ENCODE measurements at places on chromosomes 16 and 17. TPM values are rescaled to one million over a fixed set of nuclear protein-coding genes. Genes with fewer than 3 reads are reported as not detected.

Gene MYL4
- polyA plus RNA-seq = not detected

Gene CHTF8
- polyA plus RNA-seq = 181 TPM

Gene TPPP3
- polyA plus RNA-seq = not detected

Gene CACNG3
- polyA plus RNA-seq = not detected

DNA sequence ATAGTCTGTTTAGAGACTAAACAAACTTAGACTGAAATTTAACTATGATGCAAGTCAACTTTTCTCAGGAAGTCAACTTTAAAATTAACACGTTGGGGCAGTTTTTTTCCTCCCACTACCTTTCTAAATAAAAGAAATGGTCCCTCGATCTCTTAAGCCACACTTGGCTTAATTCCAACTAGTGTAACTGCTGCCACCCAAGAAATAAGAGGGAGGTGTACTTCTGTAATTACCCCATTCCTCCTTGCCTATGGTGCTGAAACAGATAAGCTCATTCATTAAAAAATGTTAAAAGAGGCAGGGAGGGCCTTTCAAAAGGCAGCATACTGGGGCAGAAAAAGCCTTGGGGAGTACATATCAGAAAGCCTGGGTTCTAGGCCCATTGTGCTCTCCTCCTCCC is 59.8 kb downstream of the NCOR1 start:
- DNase-seq = no peak

- DNase-seq = no peak
Measured at GRCh38 chr17:58398574-58399266, 18.6 kb downstream of the RNF43 start.

- DNase-seq = no peak
Measured at GRCh38 chr17:80449930-80450576, 26.4 kb downstream of the NPTX1 start.

GRCh38 chr17:69547947-69548346 is 133.4 kb downstream of the MAP2K6 start:
- DNase-seq = no peak

Gene QRICH2
- 0.22 TPM for polyA plus RNA-seq

DNA sequence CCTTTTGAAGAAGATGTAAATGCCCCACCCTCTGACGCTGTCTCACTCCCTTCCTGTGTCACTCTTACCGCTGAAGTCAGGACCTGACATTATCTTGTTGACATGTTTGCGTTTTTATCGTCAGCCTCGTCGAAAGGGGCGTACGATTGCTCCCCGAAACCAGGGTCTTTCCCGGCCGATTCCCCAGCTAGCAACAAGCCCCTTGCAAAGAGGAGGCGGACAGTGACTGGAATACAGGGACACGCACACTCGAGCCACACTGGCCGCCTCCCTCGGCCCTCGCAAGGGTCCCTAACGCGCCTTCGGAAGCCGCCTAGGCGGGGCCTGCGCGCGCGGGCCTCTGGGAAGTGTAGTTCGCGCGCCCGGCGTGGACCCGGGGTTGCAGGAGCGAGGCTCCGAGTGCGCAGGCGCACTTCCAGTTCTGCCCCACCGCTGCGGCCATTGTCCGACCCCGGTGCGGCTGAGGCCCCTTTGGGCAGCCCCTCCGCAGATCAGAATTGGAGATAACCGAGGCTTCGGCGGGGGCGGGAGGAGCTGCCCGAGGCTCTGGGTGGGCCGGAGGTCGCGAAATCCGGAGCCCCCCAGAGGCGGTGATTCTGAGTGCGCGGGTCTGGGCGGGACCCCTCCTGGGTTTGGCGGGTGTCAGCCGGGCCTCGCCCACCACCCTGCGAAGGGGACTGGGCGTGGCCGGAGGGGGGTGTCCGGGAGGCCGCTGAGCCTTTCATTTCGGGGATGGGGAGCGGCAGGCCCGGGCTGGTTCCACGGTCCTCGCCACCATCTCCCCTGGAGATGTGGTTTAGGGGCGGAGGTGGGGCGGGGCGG is at the start of gene ZFP90:
TSS of gene ZFP90 (plus strand) at position 412 of the 822 bp plus-strand sequence. CDS start 502 bp downstream, outside the sequence.
- DNase-seq = peak; percentile 78

GRCh38 chr16:58563775-58564174 is 48.5 kb downstream of the SETD6 start:
- DNase-seq = no peak

DNA sequence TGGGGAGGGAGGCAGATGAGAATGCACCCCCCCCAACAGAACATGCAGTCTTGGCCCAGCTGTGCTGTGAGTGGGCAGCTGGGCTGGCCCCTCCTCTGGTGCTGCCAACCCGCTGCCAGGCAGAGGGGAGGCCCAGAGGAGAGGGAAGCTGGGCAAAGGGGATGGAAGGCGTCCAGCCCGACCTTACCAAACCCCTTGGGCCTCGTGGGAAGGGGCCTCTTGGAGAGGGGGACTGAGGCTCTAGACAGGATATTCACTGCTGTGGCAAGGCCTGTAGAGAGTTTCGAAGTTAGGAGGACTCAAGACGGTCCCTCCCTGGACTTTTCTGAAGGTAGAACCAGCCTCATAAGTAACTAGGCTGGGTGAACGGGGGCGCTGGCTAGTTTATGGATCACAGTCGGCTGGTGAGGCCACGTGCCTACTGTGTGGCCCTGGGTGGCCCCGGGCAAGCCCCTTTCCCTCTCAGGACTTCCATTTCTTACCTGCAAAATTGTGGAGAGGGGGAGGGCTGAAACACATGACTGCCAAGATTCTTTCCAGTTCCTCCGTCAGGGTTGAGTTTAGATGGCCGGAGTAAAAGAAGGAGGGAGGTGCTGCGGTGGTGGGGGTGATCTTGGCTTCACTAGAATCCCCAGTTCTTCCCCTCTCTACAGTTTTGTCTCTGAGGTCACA is 857 bp upstream of the STAT5A start:
- peak; percentile 31 for DNase-seq

Gene LDHD
- 0.10 TPM for polyA plus RNA-seq

DNA sequence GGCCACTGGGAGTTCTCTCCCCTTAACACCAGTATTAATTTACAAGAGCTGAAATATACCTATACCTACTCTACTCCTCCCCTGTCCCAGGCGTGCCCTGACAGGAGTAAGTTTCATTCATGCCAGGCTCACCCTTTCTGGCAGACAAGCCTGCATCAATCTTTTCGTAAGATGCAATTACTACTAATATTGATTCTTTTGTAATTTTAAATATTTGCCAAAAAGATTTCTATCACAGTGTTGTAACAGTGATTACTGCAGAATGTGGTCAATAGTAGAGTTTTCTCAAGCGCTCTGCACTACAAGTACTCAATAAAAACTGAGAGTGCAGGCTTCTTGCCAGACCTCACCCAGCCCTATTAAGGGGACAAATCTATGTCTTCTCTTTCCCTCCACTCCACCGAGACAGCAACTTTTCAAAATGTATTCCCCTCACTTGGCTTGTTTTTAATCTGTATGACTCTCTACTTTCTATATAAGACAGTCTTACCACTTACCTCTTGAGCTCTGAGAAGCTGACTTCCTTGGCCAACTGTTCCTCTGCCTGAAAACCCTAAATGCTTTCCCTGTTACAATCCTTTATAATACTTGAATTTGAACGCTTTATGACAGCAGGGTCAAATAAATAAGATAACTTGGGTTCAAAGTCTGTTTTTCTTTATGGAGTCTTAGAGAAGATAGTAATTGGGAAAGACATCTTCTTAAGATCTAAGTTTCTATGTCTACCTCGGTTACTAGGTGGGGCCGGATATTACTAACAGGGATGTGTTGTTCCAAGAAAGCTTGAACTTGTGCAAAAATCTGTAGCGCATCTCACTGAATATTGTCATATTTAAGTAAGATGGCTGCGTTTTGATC is at the start of gene TMIGD1:
TSS of gene TMIGD1 (minus strand) at position 555 of the 858 bp plus-strand sequence. CDS start 1,924 bp downstream, outside the sequence.
- no peak for DNase-seq

DNA sequence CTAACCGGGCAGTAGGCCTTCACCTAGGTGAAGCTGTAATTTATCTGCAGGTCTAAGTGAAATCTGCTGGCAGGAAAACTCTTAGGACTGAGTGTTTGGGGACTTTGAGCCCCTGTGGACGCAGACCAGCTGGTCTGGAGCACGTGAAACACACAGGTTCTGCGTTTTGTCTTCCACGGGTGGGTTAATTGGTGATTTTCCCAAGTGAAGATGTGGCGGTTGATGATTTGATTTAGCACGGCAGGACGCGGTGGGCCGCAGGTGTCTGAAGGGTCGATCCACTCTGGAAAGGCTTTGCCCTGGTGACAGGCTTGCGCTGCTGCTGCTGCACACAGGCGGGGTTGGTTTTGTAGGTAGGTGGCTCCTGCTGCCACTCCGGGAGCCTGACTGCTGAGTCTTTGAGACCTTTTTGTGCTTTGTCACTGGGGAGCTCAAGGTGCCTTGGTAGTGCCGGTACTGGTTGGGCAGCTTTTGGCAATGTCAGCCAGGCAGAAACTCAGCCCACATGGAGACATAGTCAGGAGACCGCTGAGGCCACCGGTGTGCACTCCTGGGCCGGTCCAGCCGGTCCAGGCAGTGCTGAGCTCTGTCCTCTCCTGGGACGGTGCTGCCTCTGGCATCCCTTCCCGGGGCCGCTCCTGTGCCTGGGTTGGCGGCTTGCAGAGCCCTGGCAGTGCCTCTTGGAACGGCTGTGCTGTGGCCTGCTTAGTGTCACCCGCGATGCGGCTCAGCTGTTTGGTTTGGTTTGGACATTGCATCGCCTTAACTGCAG is 2.3 kb downstream of the BAIAP2 start:
- no peak for DNase-seq

- no peak for DNase-seq
Measured at GRCh38 chr16:24819462-24820040, 26.2 kb upstream of the SLC5A11 start.

DNA sequence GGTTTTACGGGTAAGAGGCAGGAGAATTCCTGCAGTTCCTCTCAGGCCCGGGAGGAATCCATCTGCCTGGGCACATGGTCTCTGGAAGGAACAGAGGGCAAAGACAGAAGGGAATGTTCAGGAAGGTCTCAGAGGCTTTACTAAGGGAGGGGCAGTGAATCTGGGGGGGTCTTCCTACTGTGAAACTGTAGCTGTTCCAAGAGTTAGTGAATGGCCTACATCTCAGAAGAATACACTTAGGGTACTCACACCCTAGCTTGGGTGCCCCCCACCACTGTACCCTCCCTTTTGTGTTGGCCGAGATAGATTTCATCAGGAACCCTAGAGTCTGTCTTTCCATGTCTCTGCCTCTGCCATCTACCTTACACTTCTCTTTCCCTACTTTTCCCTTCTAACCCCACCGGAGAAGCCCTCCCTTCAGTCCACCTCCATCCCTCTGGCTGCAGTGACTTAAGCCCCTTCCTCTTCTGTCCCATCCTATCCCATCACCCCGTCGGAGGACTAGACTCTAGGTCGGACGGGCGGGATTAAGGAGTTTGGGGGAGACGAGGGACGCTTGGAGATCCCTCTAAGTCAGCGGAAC is 316 bp downstream of the DLG4 start:
- no peak for DNase-seq

DNA sequence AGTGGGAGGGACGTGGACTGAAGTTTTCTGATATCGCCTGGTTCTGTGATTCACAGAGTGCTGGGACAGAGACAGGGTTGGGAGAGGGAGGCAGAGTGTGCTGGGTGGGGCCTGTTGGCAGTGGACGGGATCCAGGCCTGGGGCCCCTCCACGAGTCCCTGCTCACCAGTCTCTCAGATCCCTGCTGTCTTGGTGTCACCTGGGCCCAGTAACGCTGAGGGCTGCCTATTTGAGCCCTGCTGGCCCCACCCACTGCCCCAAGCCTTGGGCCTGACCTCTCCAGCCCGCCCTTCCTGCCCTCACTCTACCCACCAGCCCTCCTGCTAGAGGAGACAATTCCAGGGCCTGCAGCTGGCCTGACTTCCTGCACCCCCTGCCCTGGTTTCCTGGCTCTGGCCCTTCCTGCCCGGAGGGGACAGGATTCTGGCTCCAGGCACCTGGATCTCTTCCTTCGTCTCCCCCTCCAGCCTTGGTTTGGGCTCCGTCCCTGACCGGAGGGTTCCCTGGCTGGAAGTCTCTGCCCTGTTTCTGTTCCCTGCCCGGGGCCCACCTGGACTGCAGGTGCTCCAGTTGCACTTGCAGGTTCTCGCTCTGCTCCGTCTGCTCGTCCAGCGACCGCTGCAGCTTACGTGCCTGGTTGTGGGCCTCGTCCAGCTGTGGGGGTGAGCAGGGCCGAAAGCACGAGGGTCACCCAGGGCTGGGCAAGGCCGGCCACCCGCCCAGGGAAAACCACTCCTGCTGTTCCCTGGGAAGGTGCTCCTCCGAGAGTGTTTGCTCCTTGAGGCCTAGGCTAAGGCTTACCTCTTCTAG is 21.4 kb downstream of the CCDC102A start:
- no peak for DNase-seq

DNA sequence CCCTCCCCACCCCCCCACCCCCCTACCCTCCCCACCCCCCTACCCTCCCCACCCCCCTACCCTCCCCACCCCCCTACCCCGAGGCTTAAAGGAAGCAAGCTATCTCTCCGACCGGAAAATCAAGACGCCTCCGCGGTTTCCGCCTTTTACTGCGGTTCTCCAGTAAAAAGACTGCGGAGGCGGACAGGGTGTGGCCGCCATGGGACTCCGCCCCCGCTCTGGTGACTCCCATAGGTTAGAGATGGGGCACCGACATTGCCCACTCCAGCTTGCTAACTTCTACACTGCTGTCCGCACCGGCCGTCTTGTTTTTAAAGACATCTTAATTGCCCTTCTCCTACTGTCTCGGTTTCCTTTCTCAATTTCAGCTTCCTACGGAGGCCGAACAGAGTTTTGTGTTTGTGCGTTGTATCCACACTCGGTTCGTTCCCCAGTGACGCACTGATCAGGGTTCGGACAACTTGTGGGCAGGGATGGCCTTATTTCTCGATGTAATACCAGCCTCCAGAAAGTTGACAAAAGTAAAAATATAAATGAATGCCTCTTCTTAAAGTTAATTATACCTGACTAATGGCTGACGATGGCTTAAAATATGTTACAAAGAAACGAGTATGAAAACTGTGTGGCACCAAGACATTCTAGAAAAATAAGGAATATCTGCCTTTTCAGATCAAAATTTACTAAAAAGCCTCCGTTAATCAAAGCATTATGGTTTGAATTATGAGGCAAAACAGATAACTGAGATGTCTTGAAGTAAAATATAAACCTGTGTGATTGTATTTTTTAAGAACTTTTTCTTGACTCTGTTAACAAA is 1.1 kb upstream of the ZNF200 start:
- DNase-seq = peak; percentile 33

DNA sequence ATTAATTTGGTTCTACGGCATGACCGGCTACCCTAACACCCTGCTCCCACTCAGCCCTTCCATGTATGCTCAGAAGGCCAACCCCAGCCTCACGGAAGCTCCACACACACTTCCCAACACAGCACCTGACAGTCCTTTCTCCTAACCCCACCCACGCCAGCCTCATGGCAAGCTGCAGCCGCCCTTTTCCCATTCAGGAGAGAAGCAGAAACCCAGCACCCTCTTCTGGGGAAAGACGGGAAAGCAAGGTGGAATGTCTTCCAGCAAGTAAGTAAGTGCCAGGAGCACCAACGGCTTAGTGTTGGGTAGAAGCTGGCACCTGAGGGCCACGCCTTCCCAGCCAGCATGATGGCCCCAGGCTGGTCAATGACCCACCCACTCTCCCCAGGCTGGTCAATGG is 32.1 kb downstream of the ABR start:
- DNase-seq = no peak

Gene PMP22
- polyA plus RNA-seq = not detected

GRCh38 chr16:50050802-50051201 is 15.0 kb upstream of the HEATR3 start:
- DNase-seq = no peak
